ENCODE measurements at places on chromosomes 5 and 9.

- peak; percentile 83 for DNase-seq
Measured at GRCh38 chr9:112037281-112038016, 137.6 kb downstream of the SUSD1 start.

DNA sequence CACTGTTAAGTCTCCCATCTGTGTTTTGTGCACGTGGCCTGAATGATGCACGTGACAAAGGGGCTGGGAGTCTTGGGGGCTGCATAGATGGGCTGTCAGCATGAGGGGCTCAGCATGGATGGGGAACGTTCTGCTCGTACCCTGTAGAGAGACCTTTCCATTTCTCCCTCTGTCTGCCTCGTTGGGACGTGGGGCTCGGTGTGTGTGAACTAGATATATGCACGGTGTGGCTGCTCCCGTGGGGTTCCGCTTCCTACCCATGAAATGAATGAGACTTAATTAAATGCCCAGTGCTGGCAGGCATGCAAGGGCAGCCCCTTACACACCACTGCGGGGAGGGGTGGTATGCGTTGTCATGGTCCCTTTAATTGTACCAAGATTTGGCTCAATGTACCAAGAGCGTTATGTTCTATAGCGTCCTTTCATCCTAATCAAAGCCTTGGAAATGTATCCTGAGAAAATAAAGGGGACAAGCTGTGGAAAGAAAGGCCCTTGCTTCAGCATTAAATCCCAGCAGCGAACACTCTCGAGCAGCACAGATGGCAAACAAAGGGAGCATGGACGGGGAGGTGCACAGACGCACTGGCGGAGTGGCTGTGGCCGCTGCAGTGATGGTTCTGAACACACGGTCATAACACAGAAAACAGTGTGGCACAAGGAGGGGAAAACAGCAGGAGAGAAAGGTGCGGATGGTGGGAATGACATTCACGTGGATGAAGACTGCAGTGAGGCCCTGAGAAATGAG lies 66.8 kb downstream of the RASGEF1C start:
- no peak for DNase-seq

DNA sequence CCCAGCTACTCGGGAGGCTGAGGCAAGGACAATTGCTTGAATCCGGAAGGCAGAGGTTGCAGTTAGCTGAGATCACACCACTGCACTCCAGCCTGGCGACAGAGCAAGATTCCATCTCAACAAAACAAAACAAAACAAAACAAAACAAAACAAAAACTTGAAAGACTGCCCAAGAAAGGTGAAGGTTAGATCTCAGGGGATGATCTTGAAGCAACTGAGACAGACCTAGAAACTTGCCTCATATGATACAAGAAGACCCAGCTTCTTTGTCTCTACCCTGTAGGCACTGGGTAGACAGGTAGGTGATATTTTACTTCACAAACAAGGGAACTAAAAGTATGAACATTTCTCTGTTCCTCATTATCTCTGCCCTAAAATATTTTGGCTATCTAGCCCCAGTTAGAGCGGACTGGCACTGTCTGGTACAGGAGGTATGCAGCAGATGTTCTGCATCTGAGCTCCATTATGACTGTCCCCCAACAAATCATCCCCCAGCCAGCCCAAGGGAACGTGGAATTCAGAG lies 26.3 kb upstream of the SHOC1 start:
- DNase-seq = no peak

DNA sequence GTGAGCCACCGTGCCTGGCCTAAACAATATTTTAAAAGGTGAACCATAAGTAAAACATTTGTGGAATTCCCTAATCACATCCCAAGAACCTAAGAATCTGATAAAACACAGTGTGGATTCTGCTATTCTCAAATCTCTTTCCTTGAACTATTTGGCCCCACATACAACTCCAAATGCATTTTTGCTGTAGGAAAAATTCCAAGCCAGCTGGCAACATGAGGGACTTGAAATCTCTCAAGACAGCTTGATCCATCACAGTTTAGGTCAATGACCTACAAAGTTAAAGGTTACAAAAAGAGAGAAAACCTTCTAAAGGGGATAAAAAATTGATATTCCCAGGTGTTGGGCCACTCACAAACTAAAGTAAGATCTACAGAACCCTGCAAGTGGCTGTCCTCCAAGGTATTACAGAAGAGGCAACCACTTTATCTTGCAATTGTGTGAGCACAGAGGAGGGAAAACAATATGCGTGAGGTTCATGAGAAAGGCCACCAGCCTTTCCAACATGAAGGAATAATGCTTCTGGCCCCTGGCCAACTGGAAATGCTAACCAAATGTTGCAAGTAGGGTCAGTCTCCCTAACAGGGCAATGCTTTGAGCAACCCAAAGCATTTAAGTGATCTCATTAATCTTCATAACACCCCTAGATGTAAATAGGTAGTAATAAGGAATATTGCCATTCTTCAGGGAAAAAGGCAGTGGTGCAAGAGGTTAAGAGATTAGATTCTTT lies 221.4 kb downstream of the SEMA5A start:
- DNase-seq = no peak

GRCh38 chr5:61280761-61281427 lies 51.2 kb upstream of the ZSWIM6 start:
- no peak for DNase-seq

GRCh38 chr9:138103111-138103848 lies 225.7 kb downstream of the CACNA1B start:
- no peak for DNase-seq

DNA sequence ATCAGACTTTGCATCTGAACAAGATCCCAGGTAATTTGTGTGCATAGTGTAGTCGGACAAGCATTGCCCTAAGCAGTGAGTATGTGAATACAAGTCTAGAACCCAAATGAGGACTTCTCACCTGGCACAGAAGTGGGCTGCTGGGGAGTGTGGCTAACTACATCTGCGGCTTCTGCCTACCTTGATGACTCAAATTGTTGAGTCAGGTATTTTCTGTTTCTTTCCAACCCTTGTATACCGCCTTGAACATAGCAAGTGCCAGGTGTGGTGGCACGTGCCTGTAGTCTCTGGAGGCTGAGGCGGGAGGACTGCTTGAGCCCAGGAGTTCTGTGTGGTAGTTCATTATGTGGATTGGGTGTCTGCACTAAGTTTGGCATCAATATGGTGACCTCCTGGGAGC lies 7.9 kb upstream of the JADE2 start:
- DNase-seq = no peak

DNA sequence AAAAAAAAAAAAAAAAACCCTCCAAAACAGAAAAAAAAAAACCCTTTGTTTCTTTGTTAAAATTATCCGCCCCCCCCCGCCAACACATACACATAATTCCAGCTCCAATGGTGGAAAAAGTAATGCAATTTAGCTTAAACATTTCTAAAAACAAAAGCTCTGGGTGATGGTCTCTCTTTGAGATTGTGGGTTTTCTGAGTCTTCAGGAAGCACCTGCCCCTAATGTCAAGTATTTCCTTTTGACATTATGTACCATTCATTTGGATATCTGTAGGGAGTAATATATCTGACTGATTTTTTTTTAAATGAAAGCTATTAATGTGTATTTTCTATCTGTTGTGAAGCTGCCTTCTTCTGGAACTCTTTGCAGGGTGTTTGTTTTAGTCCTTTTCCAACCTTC lies 389.7 kb downstream of the TAF11L14 start:
- no peak for DNase-seq

DNA sequence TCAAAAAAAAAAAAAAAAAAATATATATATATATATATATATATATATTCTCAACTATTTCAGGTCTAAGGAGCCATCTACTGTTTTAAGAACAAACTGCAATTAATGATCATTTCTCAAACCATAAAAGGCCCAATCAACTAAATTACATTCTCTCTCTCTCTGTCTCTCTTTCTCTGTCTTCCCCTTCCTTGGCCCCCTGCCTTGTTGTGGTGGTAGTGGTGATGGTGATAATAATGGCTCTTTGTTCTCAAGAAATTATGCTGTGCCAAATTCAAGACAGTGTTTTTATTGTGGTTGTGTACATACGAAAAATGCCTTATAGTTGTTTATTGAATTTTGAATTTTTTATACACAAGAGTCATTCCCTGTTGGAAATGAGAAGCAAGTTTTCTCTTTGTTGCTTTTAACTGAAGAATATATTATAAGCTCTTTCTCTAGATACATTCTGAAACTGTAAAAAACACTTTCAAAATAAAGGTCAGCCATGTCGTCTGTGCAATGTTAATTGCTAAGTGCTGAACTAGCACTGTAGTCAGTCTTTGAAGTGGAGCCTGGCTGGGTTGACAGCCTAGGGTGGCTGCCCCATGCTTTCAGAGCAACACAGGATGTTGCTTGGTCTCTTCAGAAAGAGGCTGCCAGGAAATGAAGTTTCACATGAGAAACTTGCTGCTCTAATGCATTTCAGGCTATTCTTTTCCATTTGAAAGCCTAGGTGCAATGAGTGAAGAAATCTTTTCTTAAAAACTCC lies 96.0 kb downstream of the HINT1 start:
- peak; percentile 73 for DNase-seq

DNA sequence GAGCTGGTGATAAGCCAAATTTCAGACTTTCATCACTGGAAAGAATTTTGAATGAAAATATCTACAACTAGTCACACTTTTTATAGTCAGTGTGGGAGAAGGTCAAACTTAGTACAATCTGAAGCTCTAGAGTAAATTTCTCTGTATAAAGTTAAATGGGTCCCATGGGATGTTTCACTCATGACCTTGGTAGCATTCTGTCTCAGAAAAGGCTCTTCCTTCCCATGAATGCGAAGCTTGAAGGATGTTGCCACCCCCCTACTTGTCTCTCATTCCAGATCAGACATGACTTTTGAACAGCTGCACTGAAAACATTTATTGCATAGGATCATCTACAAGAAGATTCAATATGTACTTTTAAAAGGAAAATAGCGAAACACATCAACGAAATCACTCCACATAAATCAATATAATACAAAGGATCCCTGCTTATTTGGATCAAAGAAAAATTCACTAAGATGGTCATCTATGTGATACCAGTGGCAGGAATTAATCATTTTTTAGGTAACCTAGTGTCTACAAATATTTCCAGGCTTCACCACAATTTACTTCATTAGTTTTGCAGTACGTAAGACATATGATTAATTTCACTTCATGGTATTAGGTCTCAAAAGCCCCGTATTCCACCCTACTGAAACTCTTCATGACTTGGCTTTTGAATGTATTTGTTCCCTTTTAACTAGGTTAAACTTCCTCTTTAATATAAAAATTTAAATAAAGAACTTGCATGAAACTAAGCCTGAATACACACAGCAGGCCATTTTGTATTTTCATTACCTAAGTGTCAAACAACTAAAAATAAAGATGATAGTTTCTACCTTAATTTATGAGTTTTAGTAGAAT lies 4.4 kb downstream of the ST8SIA4 start:
- no peak for DNase-seq

Measured in CD4-positive, alpha-beta memory T cell (primary cell).